NCI-H1092 treated with DMSO at 0.1 percent for 48 hours (cell line): ENCODE measurements at places on chromosomes 16 and 17.

DNA sequence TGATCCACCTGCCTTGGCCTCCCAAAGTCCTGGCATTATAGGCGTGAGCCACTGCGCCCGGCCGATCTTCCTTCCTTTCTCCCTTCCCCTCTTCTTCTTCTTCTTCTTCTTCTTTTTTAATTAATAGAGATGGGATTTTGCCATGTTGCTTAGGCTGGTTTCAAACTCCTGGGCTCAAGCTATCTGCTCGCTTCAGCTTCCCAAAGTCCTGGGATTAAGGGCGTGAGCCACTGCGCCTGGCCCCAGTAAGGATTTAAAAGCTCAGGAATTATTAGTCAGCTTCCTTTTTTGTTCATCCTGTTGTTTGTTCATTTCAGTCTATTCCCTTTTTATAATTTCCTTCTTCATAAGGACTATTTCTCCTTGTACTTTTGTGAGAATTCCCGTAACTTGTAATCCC, 32.7 kb upstream of the LRRC37A start:
- DNase-seq: no peak

- DNase-seq: no peak
Observed at GRCh38 chr16:64687786-64688185, 434.1 kb downstream of the CDH11 start.

DNA sequence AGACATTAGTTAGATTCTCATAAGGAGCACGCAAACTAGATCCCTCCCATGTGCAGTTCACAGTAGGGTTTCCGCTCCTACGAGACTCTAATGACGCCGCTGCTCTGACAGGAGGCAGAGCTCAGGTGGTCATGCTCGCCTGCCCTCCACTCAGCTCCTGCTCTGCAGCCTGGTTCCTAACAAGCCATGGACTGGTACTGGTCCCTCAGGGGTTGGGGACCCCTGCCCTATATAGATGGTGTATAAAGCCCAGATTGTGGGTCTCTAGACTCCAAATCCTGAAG, 52.1 kb upstream of the LYRM9 start:
- DNase-seq: no peak

DNA sequence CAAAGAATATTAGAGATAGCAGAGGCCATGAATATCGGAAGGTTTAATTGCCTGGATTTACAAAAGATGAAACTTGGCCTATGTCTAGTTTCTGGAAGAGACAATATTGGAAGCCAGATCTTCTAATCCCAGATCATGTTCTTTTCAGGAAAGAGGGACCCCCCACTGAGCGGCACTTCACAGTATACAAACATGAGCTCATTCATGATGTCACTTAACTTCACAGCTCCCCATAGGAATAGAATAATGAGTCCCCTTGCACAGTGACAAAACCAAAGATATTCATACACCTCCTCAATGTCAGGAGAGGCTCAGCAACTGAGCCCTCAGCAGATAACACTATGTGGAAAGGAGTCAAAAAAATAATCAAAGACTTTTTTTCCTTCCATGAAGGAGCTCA, 147.5 kb downstream of the CDH11 start:
- no peak for DNase-seq

DNA sequence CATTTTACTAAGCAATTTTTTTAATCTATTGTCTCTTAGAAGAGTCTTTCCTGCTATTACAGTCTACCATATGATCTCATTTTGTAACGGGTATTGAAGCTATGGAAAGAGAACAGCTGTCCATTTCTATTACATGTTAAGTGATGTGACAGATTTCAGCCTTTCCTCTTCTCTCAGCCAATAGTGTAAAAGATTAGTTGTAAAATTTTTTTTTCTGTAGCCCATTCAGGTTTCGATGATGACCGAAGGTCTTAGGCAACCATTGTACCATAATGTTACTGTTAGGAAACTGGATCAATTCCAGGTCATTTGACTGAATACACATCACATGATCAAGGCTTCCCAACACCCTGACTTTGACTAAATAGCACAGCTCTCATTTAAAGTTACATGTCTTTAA, 147.6 kb upstream of the HLF start:
- no peak for DNase-seq

DNA sequence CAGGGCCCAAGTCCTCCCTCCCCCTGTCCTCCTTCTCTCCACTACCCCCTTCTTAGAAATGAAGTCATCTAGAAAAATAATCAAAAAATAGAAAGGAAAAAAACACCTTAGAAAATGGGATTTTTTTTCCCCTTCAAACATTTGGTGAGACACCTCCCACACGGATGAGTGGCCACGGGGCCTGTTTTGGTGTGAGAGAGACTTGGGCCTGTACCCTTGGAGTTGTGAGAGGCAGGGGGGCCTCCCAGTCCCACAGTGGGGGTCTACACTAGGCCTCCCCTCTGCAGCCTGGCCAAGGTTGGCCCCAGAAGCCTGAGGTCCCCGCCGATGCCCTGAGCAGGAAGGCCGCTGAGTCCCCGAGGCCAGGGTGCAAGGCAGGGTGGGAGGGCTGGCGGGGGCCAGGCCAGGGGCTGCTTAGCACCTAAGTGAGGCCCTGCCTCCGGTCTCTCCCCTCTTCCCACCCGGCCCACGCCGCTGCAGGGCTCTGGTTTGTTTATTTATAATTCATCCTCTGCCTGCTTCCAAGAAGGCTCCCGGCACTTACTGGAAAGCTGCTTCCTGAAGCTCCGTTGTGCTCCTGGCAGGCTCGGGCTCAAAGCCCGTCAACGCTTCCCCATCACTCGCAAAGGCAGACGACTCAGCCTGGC, 26.4 kb downstream of the NPTX1 start:
- no peak for DNase-seq

GRCh38 chr16:84271866-84272265, 22.8 kb upstream of the WFDC1 start:
- DNase-seq: no peak

DNA sequence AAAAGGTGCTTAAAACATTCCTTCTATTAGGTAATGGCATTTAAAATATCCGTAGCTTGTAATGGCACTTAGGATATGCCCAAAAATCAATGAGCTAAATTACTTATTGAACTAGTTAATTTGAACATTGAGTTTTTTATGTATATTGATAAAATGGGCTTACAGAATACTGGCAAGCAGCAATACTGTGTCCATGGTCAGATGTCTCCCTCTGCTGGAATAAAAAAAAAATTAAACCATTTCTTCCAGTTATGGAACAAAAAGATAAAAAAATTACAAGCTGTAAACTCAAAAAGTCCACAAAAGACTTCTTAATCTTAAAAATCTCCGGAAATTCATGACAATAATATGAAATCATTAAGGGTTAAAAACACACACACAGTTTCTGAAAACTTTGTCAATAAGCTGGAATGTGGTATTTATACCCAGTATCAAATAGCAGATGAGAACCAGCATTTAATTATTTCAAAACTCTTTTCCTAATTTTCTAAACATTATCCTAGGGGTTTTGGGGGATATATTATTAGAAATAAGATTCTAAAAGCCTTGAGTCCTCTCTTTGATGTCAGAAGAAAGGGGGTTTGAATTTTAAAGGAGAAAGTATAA, 21.5 kb upstream of the PSMD7 start:
- peak; percentile 66 for DNase-seq

DNA sequence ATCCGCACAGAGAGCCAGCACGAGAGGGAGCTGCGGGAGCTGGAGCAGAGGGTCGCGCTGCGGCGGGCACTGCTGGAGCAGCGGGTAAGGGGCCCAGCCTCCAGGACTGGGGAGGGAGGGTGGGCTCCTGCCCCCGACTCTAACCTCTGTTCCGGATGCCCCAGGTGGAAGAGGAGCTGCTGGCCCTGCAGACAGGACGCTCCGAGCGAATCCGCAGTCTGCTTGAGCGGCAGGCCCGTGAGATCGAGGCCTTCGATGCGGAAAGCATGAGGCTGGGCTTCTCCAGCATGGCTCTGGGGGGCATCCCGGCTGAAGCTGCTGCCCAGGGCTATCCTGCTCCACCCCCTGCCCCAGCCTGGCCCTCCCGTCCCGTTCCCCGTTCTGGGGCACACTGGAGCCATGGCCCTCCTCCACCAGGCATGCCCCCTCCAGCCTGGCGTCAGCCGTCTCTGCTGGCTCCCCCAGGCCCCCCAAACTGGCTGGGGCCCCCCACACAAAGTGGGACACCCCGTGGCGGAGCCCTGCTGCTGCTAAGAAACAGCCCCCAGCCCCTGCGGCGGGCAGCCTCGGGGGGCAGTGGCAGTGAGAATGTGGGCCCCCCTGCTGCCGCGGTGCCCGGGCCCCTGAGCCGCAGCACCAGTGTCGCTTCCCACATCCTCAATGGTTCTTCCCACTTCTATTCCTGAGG, 4.4 kb downstream of the HIRIP3 start:
- DNase-seq: no peak

- no peak for DNase-seq
Observed at GRCh38 chr17:41065829-41066624, at the start of gene KRTAP2-4. Gene KRTAP2-4, minus strand, starts transcription at chr17:41065879. Its CDS starts 34 bp downstream, at chr17:41065845.

- no peak for DNase-seq
Observed at GRCh38 chr16:66930189-66930588, 4.0 kb downstream of the CIAO2B start.

GRCh38 chr16:53664724-53665345, 38.8 kb downstream of the RPGRIP1L start:
- DNase-seq: no peak

GRCh38 chr16:89593841-89594240, 18.3 kb downstream of the CPNE7 start:
- no peak for DNase-seq

- DNase-seq: no peak
Observed at GRCh38 chr16:90031186-90031930, 12.1 kb upstream of the DBNDD1 start.

DNA sequence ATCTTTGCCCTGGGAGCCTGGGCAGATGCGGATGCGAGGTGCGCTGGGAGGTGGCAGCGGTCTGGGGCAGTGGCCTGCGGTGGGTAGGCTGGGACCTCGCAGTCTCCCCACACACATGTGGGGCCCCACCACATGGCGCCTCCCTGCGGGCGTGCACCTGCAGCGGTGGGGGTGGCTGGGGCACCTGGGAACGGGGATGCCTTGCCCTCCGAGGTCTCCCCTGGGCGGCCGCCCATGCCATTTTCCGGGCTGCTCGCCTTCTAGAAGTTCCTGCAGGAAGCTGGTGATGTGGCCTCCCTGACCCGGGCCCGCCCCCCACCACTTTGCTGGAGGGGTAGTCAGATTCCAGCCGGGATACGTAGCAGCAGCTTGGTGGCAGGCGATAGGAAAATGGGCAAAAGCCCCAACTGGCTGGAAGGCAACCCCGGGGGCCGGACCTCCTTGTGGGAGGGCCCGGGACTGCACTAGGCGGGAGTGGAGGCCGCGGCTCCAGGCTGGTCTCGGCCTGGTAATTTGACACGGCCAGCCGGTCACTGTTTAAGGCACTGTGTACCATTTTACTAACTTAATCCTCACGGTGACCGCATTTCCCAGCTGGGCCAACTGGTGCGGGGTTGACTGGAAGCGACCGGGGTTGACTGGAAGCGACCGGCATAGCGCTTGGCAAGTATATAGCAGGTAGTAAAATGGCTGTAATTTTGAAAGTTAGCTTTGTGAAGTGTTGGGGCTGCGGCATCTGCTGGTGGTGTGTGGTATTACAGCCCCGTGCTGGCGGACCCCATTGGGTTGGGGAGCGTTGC, 38.5 kb downstream of the IGF2BP1 start:
- peak; percentile 24 for DNase-seq

DNA sequence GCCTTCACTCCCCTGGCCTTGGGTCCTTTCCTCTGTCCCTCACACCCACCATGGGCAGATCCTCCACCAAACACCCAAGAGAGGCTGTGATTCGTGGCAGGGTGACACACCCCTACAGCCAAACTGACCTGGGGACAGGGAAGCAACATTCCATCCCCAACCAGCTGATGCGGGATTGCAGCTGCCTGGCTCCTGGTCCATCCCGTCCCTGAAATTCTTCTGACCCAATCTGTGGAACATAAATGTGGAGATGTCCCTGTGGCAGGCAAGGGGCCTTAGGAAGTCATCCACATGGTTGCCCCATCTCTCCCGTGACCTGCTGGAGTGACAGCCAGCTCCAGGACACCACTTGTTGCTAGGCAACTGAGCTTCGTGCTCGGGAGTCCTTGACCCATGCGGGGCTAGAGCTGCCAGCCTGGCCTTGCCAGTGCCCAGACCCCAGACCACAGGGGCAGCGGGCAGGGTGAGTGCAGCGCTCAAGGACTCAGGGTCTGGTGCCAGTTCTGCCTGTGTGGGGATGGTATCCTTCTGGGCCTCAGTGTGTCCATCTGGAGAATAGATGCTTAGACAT, 34.0 kb upstream of the CPNE2 start:
- no peak for DNase-seq

DNA sequence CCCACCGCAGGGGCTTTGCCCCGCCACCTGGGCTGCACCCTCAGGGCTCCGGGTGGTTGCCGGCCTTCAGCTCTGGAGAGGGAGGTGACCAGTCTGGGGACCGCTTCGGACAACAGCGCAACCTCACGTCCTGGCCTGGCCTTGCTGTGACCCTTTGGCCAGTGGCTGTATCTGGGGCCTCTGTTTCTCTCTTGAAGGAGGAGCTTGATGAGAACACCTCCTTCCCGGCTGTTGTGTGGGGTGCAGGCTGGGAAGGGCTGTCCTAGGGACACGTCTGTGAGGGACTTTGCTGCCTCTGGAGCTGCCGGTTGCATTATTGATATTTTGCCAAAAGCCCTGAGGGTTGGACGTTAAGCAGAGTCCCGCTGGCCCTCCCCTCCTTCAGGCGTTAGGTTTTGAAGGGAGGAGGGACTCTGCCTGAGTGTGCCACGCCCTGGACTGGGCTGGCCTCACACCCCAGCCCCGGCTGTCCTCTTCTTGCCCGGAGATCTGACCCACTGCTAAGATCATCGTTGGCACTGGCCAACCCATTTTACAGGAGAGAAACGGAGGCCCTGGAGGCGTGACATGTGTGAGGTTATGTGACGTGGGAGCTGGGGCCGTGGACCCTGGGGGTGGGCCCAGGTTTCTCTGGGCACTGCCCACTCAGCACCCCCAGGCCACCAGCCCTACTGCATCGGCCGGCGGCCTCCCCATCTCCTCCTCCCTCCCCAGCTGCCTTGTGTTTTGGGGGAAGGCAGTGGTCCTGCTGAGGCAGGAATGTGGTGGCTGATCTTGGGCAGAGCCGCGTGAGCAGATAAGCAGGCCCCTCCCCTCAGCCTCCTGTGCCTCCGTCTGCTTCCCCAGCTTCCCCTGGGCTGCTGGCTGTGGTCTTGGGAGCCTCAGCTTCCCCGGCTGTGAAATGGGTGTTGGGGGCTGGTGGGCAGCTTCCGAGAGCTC, 8.5 kb downstream of the ZFPM1 start:
- DNase-seq: no peak

- no peak for DNase-seq
Observed at GRCh38 chr16:756428-756827, 4.1 kb upstream of the MSLN start.
